Right cardiac atrium (tissue), 5 donors: ENCODE measurements at places on chromosomes 7 and 10.
A peak's percentile ranks its signal among the peaks of the same experiment; 100 is the strongest.

DNA sequence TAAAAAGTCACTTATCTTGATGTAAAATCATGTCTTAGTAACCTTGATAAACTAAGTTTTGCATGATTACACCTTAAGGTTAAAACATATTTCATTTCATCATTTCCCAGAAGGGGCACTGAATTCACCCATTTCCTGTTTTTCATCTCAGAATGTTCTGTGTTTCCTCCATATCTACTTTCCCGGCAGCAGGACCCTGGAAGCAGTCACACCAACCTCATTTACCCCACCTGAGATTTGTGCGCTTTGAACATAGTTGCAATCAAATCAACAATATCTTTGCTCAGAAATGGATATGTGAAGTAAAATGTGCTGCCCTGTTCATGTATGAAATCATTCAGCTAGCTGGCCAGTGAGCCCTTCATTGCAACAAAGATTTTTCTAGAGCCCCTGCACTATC is 46.8 kb downstream of the IKZF1 start:
- DNase-seq = no peak

DNA sequence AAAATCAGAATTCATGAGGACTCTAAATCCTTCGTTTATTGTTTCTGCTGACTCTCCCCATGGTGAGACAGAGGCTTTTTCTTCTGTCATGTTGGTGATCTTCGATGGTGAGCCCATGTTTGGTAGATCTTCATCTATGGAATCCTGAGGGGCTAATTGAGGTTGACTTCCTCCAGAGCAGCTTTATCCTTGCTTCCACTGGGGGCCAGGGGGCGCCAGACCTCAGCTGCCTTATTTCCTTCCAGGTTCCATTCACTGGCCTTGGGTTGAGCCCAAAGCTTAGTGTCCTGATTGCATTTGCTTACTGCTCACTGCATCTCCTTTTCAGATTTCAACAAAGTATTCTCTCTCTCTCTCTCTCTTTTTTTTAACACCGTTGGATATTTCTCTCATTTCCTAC is 80.7 kb downstream of the GCC1 start:
- DNase-seq = no peak

GRCh38 chr10:30284865-30285594 is 64.0 kb downstream of the MTPAP start:
- DNase-seq = no peak

DNA sequence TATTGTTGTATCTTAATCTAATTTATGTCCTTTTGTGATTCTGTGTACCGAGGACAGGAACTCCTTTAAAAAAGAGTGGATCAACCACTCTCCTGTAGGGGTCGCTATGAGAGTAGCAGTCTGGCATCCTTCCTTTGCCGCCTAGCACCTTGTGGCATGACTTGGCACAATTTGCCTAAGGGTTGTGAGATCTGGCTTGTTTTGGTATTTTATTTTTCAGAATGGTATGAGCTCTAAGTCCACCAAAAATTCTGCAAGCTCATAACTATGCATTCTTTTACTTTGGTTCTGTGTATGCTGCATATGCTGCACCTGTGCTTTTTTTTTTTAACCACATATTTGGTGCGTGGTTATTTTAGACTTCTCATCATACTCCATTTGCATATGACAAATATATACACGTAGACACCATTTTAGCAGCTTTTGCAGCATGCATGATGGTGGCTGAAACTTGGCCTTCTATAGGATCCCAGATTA is 112.8 kb downstream of the CDK14 start:
- no peak for DNase-seq

GRCh38 chr10:124345521-124345920 is 73.2 kb downstream of the OAT start:
- no peak for DNase-seq

- no peak for DNase-seq
Observed at GRCh38 chr7:7699380-7699779, 19.0 kb downstream of the RPA3 start.

DNA sequence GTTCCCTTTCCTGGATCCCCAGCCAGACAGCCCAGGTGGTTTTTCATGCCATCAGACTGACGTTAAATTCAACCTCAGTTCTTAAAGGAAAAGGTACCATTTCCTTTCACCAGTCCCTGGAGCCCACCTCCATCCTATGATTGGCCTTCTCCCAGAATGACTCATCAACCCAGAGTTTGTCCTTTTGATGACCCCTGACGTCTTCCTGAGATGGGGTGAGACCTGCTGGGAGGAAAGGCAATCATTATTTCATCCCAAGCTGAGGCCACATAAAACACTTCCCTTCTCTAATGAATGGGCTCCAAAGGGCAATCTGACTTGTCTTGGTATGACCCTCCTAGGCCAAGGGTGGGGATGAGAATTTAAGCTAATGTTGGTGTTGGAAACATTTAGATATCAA is 750.7 kb downstream of the SUGCT start:
- DNase-seq = no peak

DNA sequence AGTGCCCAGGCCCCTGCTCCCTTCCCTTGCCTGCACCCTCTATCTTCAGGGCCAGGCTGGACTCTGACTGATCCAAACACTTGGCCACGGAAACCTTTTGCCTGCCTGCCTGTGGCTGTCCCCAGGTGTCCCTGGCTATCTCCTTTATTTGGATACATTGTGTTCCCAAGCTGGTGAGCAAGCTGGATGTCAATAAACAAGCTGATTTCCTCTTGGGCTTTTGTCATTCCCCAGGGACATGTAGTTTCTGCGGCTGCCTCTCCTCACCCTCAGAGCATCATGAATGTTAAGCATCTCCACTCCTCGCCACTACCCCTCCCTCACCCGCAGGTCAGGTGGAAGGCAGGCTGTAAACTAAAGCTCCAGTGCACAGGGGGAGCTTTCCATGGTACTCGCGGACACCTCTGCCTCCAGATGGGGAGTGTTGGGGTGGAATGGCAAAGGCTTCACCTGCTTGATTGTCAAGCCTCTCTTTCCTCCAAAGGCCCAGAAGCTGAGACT is 6.9 kb downstream of the GHRHR start:
- DNase-seq = no peak

DNA sequence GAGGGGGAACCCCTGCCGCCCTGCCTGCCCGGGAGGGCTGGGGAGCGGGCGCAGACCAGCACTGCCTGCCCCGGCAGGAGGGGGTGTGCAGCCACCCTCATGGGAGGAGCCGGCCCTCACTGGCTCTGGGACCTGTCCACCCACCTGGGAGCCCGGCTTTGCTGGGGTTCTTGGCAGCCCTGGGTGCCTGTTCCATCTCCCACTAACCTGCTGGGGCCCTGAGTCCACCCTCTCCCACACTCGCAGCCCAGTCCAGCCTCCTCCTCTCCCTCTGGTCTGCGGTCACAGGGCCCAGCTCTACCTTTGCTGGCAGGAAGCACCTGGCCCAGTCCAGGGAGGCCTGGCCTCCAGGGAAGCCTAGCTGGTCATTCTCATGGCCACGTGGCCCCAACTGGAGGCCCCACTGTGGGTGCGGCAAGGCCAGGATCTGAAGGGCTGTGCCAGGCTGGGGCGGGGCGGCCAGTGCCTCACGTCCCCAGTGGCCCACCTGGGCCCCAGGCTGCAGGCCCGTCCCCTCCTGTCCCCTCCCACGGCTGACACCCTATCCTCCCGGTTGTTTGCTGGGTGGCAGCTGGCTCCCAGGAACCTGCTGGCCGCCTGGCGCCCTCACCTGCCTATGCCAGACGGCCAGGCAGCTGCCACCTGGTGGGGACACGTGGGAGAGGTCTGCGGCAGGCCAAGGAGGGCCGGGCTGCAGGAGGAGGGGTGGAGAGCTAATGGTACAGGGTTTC is at the start of gene TMEM184A:
TMEM184A (minus strand) TSS at position 393 of the 731 bp plus-strand sequence. CDS start 721 bp downstream, outside the sequence.
- no peak for DNase-seq

- DNase-seq = no peak
Observed at GRCh38 chr7:107405559-107405958, 64.3 kb upstream of the GPR22 start.

GRCh38 chr7:3867863-3868262 is 566.8 kb downstream of the SDK1 start:
- DNase-seq = peak; percentile 34

- DNase-seq = no peak
Observed at GRCh38 chr10:131889755-131890154, 11.1 kb upstream of the PPP2R2D start.

GRCh38 chr7:108083980-108084379 is 46.2 kb downstream of the LAMB4 start:
- no peak for DNase-seq

DNA sequence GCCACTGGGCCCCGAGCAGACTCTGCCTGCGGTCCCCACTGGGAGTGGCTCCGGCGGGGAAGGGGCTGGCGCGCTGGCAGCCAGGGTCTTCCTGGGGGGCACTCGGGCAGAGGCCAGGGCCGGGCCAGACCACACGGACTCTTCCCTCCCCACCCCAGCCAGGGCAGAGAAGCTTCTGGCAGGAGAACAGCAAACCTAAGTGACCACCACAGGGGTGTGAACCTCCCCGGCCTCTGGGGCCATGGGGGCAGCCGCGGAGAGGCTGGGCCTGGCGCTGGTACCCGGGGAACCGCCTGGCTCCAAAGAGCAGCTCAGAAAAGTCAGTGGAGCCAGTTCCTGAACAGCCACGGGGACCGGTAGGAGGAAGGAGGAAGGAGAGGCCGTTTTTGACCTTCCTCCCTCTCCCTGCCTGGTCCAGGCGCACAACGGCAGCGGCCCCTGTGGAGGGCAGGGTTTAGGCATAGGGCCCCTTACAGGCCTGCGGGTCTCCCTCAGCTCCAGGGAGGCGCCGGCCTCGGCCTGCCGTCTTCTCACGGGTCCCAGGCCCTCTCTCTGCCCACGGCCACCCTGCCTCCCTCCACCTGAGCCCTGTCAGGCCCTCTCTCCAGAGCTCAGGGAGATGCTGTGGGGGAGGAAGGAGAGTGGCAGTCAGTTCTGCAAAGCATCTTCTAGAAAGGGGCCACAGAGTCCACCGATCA is 51.8 kb downstream of the TMEM209 start:
- peak; percentile 64 for DNase-seq

DNA sequence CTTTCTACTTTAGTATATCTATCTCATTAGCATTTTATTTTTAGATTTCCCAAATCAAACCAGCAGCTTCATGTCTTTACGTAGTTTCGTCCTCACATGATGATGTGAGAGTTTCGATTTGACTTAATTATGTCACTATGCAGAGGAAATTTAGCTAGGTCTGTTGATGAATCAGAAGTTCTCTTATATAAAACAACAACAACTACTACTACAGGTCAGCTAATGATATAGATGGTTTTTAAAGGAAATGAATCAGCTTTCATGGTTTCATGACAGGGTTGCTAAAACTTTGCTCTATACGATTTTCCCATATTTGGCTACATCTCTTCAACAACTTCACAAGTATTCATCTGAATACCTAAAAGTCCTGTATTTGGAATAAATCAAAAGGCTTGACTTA is 28.6 kb downstream of the JAZF1 start:
- no peak for DNase-seq

- no peak for DNase-seq
Observed at GRCh38 chr10:30671026-30671616, 41.6 kb upstream of the LYZL2 start.

- DNase-seq = no peak
Observed at GRCh38 chr7:151403764-151404163, 6.1 kb downstream of the WDR86 start.

DNA sequence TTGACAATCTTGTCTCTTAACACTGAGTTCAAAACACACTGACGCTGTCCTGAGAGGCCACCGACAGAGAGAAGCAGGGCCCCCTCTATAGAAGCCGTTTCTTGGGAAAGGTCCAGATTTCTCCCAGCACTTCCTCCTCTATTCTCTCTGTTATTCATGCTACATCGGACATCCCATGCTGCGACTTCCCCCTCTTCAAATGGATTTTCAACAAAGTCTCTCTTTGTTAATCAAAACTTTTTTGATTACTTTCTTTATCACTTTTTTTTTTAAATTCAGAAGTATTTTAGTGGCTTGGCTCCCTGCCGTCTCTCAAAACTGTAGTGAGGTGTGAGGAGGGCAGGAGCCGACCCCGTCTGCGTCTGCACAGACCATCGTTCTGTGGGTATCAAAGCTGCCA is 298.9 kb upstream of the PITRM1 start:
- no peak for DNase-seq

GRCh38 chr10:19947656-19948055 is 131.4 kb downstream of the PLXDC2 start:
- no peak for DNase-seq

- DNase-seq = no peak
Observed at GRCh38 chr7:24877790-24878311, 102.1 kb downstream of the OSBPL3 start.

GRCh38 chr7:141271451-141271850 is 197.6 kb downstream of the TMEM178B start:
- no peak for DNase-seq

DNA sequence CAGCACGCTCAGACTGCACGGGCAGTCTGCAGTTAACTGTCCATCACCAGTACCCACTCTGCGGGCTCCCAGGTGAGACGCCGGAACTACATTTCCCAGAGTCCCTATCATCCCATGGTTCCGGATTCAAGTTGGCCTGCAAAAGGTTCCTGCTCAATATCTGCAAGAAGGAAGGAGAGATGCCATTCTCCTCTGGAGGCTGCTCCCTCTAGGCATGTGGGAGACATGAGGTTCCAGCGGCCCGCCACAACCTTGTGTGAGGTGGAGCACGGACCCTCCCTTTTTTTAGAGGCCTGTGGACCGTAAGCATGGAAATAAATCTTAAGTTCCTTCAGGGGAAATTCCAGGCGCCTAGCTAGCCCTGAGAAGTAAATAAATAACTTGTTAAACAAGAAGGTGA is 29.7 kb downstream of the NUP42 start:
- no peak for DNase-seq

- DNase-seq = no peak
Observed at GRCh38 chr10:1120801-1121211, 64.6 kb downstream of the WDR37 start.

- DNase-seq = no peak
Observed at GRCh38 chr10:43282881-43283280, 16.0 kb upstream of the RASGEF1A start.
